Non-pigmented ciliary epithelial cell (primary cell): ENCODE measurements at places on chromosomes 2 and 18.

- no peak for DNase-seq
Observed at GRCh38 chr2:7694076-7694985, 777.1 kb downstream of the RNF144A start.

- no peak for DNase-seq
Observed at GRCh38 chr18:43800584-43800983, 523.3 kb upstream of the SYT4 start.

- no peak for DNase-seq
Observed at GRCh38 chr2:139850254-139850890, 1070.2 kb upstream of the NXPH2 start.

DNA sequence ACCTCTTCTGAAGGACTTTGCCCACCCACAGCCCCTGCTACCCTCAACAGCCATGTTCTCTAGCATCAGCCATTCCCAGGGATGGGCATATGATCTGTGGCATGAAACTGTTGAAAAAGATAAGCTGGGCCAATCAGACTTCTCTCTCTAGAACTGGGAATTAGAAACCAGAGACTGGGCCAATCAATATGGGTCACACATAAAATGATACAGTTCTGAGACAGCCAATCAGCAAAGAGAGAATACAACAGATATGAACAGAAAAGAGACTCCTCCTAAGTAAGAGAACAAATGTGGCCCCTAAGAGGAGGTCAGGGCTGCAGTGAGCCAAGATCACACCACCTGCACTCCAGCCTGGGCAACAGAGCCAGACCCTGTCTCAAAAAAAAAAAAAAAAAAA, 2.1 kb downstream of the KIDINS220 start:
- DNase-seq: no peak

DNA sequence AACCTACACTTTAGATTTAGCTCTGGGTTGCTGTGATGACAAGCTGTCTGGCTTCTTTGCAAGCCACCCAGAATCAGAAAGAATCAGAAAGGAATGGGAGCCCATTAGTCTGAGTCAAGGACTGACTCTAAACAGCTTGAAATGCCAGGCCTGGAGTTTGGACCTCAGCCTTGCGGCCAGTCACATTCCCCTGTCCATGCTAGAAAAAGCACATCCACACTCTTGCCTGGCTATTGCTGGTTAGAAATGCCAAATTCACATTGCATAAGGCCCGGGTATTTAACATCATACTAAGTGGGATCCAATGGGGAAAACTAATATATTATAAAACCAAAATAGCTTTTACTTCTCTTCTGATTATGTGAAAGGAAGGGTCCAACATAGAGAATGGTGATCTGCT, 756.8 kb upstream of the KLHL29 start:
- DNase-seq: no peak

- DNase-seq: no peak
Observed at GRCh38 chr18:59470561-59471121, 111.6 kb upstream of the LMAN1 start.

DNA sequence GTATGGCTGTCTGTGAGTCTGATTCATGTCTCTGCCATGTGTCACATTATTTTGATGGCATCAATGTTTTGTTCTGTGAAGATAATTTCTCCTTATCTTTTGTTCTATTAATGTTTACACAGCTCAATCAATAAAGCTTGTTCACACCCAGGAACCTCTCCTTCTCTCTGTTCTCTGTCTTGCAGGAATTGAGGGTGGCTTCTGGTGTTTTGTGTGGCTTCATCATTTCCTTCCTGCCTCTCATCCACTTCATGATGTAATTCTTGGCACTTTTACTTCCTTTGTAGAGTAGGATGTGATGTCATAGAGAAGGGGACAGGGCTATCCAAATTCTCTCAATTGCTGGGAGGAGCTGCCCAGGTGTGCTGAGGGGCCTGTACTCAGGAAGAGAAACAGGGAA, 27.2 kb downstream of the ASXL3 start:
- no peak for DNase-seq

DNA sequence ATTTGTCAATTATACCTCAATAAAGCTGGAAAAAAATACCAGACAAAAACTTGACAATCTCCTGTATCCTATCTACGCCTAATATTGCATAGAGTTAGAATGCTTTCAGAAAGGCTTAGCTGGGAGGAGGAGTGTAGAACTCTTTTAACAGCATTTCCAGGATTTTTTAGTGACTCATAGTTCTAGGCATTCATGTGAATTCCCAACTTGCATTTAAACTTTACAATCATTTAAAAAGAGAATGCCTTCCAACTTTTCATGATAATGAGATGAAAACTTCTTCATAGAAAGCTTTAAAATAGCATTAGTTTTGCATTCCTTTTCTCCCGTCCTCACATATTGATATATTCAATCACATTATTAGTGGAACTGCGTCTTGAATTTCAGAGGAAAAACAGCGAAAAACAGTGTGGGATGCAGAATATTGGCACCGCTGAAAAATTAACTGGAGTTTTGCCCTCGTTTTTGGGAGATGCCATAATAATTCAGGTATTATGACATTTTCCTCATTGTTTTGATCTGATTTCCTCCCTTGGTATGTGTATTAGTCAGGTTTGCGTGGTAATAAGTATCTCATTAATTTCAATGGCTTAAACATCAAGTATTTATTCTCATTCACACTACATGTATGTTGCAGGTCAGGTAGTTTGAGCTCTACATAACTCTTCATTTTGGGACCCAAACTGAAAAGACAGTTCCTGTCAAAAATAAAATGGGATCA, 293.2 kb upstream of the FIGN start:
- DNase-seq: no peak

GRCh38 chr2:112762276-112762675, 2.1 kb downstream of the CKAP2L start:
- no peak for DNase-seq

GRCh38 chr2:229784791-229785190, 70.4 kb upstream of the DNER start:
- DNase-seq: no peak

GRCh38 chr2:216683846-216684245, 11.5 kb downstream of the IGFBP5 start:
- no peak for DNase-seq

DNA sequence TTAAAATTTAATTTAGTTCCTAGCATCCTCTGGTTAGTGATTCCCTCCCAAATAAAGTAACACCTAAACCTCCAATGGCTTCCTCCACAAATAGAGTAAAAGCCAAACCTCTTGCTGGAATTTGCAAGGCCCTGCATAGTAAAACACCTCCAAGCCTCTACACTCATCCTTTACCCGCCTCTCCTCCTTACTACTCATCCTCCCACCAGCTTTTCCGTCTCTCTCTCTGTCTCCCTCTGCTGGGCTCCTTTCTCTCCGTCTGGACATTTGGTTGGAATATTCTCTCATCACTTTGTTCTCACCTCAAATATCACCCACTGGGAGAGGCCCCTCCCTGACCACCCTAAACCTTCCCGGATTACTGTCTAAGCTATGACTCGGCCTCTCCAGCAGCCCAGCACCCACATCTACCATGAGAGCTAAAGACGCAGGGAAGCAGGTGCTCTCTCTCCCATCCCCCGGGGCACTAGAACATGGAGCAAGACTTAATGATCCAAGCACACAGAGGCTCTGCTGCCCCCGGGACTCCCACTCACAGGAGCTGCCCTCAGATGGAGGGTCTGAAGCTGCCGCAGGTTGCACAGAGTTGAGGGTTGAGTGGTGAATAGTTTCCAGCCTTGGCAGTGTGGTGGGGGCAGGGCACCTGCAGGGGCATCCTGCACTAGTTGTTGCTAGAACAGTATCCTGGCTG, 167.2 kb downstream of the FBXO15 start:
- DNase-seq: no peak

DNA sequence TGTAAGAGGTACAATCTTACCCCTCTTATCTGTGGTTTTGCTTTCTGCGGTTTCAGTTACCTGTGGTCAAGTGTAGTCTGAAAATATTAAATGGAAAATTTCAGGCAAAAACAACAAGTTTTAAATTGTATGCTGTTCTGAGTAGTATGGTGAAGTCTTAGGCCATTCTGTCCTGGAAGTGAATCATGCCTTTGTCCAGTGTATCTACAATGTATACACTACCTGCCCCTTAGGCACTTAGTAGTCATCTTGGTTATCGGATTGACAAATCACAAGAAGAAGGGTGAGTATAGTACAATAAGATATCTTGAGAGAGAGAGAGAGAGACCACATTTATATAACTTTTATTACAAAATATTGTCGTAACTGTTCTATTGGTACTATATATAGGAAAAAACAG, 43.5 kb downstream of the RAB3GAP1 start:
- DNase-seq: no peak

- no peak for DNase-seq
Observed at GRCh38 chr18:49342690-49343089, 117.8 kb downstream of the DYM start.

GRCh38 chr2:12675352-12675795, 41.4 kb upstream of the TRIB2 start:
- no peak for DNase-seq

GRCh38 chr2:112085916-112086669, 31.0 kb downstream of the TMEM87B start:
- DNase-seq: no peak

- DNase-seq: peak; percentile 17
Observed at GRCh38 chr2:7812231-7812995, 869.4 kb upstream of the ID2 start.

- no peak for DNase-seq
Observed at GRCh38 chr2:121818546-121818945, 63.1 kb downstream of the TSN start.

DNA sequence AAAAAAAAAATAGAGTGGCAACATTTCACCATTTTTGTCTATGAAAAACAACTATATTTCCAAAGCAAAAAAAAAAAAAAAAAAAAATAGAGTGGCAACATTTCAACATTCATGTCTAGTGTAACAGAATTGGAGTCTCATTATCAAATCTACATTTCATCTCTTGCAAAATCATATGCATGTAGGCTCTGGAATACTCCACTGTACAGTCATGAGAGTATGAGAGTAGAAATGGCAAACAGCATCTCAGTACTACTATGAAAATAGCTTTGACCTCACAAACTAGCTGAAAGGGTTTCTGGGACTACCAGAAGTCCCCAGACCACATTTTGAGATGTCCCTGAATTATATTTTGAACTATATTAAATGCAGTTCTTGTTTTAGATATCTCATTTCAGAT, 82.8 kb downstream of the SMAD2 start:
- no peak for DNase-seq

DNA sequence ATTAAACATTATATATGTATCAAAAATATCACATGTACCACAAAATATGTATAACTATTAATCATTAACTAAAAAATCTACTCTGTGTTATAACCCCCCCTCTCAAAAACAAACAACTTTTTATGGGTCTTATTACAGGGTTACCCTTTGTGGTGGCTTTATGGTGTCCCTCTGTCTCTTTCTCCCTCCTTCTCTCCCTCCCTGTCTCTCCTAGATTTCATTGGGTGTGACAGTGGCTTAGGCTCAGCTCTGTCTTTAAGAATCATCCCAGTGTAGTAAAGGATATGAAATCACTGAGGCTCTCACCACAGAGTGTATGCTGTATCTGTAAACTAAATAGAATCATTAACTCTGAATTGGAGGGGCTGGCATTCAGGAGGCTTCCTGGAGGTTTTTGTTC, 93.7 kb downstream of the TDRD15 start:
- DNase-seq: no peak

- no peak for DNase-seq
Observed at GRCh38 chr2:23454501-23455120, 69.6 kb downstream of the KLHL29 start.

DNA sequence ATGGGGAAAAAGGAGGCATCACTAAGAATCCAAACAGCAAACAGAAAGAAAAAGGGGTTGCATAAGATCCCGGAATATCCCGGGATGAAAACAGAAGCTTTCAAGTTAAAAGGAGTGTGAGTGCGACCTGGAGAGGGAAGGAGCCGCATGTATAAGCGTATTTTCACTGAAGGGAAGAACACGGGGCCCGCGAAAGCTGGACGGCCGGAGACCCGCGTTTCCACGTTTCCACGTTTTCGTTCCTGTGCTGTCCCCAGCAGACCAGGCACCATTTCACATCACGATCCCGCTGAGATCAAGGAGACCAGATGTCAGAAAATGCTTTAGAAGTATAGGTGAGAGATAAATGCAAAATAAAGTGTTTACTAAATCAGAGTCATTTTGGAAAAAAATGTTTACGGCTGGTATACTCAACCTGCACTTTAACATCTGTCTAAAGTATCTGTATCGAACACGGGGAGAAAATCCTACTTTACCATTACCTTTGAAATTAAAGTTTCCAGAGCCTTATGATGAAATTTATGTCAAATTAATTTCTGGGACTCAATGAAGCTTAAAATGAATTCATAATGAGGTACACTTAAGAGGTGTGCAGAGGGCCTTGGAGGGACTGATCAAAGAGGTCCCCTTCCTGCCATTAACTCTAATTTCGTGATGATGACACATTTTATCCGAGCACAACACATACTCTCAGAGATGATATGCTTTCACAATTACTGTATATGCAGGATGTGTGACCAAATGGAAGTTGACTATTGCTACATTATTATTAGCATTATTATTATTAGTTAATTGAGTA, 71.0 kb upstream of the SALL3 start:
- no peak for DNase-seq

GRCh38 chr2:98374286-98374685, 28.0 kb downstream of the CNGA3 start:
- DNase-seq: no peak

GRCh38 chr18:71554686-71555085, 989.5 kb downstream of the CBLN2 start:
- no peak for DNase-seq

- no peak for DNase-seq
Observed at GRCh38 chr2:57890464-57890863, 156.1 kb upstream of the VRK2 start.

GRCh38 chr18:73959352-73959751, 188.3 kb downstream of the FBXO15 start:
- DNase-seq: no peak

- no peak for DNase-seq
Observed at GRCh38 chr2:85421260-85422071, 3.0 kb downstream of the SH2D6 start.

GRCh38 chr2:98479959-98480524, 35.4 kb downstream of the INPP4A start:
- DNase-seq: no peak

- DNase-seq: no peak
Observed at GRCh38 chr2:232636788-232637420, 3.5 kb downstream of the EFHD1 start.

- no peak for DNase-seq
Observed at GRCh38 chr2:46956981-46957531, 41.5 kb upstream of the MCFD2 start.
